ENCODE measurements at places on chromosomes 5 and 9.

DNA sequence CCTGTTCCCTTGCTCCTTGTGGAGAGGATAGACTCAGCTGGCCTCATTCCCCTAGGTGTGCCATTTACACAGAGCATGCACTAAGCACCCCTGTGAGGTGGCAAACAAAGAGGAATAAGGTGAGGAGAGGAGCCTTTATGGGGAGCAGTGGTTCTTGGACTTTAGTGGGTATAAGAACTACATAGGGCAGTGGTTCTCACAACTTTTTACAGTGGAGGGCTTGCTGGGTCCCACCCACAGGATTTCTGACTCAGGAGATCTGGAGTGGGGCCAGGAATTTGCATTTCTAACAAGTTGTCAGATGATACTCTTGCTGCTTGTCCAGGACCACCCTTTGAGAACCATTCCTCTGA is 42.0 kb downstream of the CSF1R start:
- no peak for DNase-seq

- DNase-seq = no peak
These were observed 66.6 kb upstream of the GARNL3 start for GRCh38 chr9:127197861-127198430.

GRCh38 chr9:109990541-109990940 is 210.5 kb downstream of the PALM2AKAP2 start:
- DNase-seq = no peak

- DNase-seq = no peak
These were observed 188.7 kb upstream of the MSX2 start for GRCh38 chr5:174535669-174536068.

DNA sequence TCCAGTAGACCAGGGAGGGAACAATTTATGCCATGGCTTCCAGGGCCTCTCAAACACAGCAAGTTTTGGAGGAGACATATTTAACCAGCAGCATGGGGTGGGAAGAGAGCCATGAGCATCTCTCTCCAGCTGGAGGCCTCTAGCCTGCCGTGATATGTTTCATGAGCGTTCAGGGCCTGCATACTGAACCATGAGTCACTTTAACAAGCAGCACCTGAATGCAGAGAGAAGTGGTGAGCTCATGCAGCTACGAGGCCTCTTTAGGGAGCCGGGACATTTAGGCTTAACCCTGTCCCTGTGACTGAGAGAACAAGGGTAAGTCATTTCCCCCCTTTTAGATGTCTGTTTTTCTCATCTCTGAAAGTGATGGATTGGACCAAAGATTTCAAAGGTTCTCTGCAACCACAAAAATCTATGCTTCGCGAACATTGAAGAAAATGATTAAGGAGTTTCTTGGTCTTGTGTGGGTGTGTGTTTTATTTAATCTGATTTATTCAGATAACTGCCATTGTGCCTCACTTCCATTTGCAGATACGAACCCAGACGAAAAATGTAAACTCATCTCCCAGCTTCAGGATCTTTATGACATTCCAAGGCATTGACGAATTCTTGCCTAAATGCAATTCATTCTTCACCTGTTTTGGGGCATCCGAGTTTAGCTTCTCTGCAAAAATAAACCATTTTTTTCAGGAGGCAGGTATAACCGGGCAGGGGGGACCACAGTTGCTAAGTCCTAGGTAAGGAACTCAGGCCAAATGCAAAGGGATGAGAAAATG is 157.0 kb downstream of the GABBR2 start:
- DNase-seq = no peak

GRCh38 chr5:141753971-141754713 is 72.1 kb upstream of the ARAP3 start:
- DNase-seq = no peak

GRCh38 chr5:158848634-158849033 is 251.1 kb downstream of the EBF1 start:
- DNase-seq = no peak

DNA sequence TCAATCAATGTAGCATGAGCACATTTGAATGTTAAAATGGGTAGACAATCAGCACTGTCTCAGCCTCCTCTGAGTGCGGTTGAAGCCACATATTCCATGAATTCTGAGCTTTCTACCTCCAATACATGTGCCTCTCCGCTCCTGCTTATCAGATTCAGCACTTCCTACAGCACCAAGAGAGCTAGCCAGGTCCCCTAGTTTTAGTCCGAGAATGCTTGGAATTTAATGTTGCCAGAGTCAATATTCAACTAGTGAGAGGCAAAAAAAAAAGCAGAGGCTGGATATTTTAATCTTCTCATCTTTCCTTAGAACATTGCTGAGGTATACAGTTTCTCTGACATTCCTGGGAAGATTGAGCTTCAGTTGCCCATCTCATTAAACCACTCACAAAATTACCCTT is 1979.1 kb upstream of the CDH9 start:
- no peak for DNase-seq

DNA sequence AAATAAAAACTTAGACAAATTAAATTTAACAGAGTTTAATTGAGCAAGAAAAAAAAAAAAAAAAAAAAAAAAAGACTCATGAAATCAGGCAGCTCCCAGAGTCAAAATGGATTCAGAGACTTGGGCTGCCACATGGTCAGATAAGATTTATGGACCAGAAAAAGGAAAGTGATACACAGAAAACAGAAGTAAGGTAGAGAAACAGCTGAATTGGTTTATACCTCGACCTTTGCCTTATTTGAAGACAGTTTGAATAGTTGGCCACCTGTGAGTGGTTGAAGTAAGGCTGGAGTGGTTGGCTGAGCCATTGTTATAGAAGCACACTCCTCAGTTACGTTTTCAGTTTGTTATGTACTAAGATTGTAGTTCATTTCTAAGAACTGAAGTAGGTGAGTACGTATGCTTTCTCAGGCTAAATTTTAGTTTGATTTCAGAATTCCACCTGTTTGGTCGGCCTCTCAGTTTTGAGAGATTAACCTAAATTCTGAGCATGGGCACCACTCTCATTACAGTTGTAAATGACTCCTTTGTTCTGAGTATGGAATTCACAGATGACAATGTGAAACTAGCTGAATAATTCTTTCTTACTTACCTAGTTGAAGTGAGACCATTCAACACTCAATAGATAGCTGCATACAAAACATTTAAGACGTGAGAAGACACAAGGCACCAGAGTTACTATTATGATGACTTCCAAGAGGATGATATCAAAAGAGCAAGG is 149.0 kb downstream of the AOPEP start:
- DNase-seq = no peak

- no peak for DNase-seq
These were observed 5.3 kb downstream of the SLC36A3 start for GRCh38 chr5:151298063-151298855.

DNA sequence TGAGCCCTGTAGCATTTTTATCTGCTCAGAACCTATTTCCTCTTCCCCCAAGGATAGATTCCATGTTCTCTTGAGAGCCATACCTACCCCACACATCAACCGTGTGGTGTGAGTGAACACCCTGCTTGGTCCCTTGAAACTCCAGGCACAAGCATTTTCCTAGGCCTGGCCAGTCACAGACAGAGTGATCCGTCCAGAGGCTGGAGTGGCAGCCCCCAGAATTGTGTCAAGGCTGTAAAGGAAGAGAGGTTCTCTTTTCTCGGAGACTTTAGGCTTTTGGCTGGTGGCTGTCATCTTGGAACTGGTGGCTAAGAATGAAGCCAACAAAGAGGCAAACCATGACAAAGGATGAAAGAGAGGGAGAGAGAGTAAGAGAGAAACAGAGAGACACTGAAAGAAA is 66.0 kb downstream of the ARHGEF37 start:
- DNase-seq = no peak

GRCh38 chr9:127918183-127919107 is 1.6 kb upstream of the ST6GALNAC4 start:
- DNase-seq = no peak

GRCh38 chr9:35776018-35776417 is 15.4 kb upstream of the NPR2 start:
- no peak for DNase-seq

DNA sequence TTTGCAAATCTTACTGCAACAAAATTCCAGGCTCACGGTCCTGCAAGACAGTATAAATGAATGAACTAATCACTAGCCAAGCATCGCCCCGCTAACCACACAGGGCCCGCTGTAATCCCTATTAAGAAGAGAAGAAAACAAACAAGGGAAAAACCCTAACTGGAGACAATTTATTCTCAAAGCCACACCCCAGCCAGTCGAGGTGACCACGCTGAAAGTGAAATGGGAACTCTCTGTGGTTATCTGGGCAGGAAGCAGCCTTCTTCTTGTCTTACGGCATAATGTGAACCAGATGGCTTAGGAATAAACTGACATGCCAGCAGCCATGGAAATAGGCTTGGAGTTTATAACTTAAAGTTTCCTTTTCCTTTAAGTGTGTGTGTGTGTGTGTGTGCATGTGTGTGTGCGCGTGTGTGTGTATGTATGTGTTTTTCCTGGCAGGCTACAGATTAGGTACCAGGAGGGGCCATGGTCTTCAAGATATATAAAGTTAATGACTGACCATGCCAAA is 120.2 kb downstream of the SEMA6A start:
- no peak for DNase-seq

GRCh38 chr5:151950706-151951105 is 26.1 kb upstream of the GLRA1 start:
- DNase-seq = no peak

DNA sequence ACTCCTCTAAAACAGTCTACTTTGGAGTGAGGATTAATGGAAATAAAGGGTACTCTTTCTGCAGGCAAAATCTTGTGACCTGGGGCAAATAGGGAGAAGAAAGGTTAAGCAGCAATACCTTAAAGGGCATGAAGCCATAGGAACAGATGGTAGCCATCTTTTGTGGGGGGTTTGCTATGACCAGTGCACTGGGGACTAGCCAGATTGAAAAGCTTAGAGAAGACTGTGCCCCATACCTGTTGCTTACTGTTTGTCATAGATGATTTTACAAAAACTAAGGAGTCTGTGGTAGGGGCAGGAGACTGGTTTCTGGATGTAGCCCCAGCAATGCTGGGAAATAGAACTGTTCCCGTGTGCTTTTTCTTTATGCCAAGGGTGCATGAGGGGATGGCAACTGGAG is 58.6 kb downstream of the PAM start:
- DNase-seq = no peak

DNA sequence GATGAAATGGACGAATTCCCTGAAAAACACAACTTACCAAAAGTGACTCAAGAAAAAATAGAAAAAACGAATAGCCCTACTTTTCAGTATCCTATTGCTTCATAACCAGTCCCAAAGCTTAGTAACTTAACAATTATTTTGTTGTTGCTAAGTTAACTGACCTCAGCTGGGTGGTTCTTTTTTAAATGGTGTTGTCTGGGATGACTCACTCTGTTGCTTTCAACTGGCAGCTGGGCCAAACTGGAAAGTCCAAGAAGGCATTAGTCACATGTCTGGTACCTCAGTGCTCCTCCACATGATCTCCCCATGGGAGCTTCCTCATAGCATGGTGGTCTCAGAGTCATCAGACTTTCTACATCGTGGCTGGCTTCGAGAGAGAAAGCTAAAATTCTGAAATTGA is 47.8 kb upstream of the ADAMTS2 start:
- no peak for DNase-seq

- no peak for DNase-seq
These were observed 20.5 kb downstream of the PTGER4 start for GRCh38 chr5:40700116-40700782.

GRCh38 chr5:167639766-167640165 is 651.7 kb upstream of the WWC1 start:
- DNase-seq = no peak

GRCh38 chr5:128290152-128290858 is 206.7 kb downstream of the SLC12A2 start:
- DNase-seq = no peak

GRCh38 chr5:39892708-39893107 is 467.9 kb upstream of the DAB2 start:
- DNase-seq = no peak

DNA sequence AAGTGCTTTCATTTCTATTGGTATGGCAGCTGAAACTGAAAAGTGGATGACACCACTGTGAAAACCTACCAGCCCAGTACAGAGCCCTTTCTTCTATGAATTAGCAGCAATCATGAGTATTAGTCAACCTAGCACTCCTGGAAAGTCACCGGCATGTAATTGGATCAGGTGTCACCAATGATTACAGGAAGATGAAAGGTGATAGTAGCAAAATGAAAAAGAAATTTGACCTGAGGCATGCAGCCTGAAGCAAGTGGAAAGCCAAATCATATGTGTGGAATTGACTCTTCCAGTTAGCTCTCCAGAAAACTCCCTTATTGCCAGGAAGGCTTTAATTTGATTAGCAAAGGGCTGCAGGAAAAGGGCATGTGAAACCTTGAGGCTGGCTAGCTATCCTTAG is 81.2 kb upstream of the NAA35 start:
- DNase-seq = no peak

GRCh38 chr5:121296356-121296755 is 555.3 kb upstream of the FTMT start:
- DNase-seq = no peak

DNA sequence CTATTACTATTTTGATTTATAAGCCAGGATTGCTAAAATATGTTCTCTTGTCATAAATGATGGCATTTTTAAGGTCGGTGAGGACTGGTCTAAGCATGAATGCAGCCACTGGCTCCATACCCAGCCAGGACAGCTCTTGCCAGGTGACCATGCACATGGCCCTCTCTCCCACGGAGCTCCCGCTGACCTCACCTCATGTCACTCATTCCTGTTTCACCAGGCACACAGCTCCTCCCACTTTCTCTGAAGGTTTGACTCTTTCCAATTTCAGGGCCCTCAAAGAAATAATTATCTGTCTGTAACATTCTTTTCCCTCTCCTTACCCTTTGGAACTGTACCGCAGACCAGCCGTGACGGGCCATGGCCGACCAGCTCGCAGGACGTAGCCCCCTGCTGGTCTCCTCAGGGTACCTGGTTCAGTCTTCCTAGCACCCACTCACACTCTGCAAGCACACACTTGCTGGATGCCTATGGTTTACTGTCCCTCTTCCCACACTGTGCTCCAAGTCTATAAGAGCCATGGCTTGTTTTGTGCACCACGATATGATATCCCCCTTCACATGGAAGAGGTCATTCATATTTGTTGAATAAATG is 72.5 kb downstream of the LIFR start:
- no peak for DNase-seq

- DNase-seq = no peak
These were observed 191.1 kb downstream of the EBF1 start for GRCh38 chr5:158908425-158909220.
